NCI-H748 treated with DMSO at 0.1 percent for 48 hours (cell line): ENCODE measurements at places on chromosomes 1 and 21.

- no peak for DNase-seq
Observed at GRCh38 chr1:230639714-230640209, 2.5 kb upstream of the COG2 start.

DNA sequence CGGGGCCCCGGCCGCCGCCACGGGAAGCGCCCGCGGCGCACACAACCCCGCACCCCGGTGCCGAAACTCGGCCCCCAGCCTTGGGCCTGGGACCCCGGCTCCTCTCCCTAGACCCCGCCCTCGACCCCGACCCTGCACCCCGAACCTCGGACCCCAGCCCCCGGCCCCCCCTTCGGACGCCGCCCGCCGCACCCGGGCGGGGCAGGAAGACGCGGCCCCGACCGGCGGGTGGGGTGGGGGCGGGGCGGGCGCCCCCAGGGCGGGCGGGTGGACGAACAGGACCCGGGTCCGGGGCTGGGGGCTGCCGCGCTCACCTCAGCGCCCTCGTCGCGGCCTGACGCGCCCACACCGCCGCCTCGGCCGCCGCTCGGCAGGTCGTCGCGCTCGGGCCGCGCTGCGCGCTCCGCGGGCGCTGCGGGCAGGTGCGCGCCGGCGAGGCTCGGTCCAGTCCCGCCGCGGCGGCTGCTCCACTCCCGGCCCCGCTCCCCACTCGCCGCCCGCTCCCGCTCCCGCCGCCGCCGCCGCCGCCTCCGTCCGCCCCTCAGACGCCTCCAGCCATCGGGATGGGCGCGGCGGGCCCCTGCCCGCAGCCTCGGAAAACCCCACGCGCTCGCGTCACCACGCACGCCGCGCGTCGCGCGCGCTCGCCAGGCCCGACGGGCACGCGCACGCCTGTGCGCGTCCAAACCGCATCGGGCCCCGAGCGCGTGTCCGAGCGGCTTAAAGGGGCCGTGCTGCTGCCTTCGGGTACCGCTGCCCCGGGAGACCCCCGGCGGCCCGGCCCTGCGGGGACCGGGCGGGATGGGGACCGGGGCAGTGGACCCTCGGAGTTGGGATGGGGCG, at the start of gene GNB1:
TSS of gene GNB1 (minus strand) at position 582 of the 843 bp plus-strand sequence. CDS start 65,634 bp downstream, outside the sequence.
- DNase-seq: peak; percentile 19

DNA sequence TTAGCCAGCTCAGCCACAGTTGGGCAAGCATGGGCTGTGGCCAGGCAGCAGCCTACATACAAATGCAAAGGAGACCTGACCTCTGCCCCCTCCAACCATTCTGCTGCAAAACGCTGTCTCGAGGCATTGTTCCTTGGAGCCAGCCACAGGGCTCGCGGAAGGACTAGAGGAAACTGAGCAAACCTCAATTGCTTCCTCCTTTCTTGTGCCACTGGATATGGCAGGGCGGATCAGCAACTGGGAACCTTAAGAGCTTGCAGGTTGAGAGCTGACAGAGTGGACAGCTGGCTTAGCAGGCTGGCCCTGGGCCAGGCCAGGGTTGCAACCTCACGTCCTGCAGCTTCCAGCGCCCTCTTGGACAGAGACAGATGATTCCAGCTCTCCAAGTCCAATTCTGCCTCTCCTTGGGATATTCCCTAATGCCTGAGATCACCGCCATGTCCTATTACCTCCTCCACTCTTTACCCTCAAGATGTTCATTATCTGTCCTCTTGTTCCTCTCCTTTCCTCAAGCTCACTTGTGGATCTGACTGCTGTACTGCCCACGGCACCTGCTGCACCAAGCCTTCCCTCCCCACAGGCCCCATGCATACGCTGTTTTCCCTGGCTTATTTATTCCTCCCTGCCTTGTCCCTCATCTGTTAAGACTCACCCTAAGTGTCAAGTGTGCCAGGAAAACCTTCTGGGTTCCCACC, 67.5 kb downstream of the SDC3 start:
- no peak for DNase-seq

DNA sequence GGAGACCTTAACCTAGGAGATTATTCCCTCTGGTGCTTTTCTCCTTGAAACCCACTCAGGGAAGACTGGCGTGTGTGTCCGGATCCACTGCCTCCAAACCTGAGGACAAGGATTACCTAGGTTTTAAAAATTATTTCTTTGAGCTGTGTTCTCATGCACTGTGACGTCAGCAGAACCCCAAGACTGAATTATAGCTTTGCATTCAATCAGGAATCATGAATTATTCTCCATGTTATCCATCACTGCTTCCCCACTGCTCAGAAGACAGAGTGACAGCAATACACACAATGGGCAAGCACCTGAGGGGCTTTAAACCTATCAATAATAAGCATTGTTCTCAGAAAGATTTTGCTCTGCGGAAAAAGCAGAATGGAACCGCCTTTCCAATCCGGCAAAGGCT, 253.2 kb upstream of the FOXD3 start:
- DNase-seq: no peak

DNA sequence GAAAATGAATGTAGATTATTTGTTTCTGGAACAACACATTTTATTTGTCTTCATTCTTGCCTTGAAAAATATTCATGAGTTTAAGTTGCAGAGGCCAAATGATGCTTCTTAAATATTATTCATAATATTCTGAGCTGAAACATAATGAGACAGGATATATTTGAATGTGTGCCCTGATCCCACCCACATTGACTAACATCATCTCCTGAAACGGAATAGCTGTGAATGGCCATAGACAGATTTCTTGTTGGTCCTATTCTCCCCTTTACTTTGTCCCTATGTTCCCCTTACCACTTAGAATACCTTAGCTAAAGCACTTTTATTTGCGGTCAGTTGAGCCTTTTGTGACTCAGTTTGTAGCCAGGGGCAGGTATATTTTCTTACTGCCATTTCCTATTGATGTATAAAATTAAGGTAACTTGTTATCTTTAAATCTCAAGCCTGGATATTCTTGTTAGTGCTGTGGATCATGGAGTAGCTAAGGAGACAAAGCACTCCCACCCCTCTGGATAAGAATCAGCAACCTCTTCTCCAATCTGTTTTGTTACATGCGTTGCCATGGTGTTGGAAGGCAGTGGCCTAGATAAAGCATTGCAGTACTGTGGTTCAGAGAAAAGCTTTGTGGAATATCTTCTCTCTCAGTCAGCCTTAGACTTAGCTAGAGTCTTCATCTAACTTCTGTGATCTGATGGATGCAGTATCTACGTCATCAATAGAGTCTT, 478.5 kb upstream of the DEPDC1 start:
- DNase-seq: no peak

DNA sequence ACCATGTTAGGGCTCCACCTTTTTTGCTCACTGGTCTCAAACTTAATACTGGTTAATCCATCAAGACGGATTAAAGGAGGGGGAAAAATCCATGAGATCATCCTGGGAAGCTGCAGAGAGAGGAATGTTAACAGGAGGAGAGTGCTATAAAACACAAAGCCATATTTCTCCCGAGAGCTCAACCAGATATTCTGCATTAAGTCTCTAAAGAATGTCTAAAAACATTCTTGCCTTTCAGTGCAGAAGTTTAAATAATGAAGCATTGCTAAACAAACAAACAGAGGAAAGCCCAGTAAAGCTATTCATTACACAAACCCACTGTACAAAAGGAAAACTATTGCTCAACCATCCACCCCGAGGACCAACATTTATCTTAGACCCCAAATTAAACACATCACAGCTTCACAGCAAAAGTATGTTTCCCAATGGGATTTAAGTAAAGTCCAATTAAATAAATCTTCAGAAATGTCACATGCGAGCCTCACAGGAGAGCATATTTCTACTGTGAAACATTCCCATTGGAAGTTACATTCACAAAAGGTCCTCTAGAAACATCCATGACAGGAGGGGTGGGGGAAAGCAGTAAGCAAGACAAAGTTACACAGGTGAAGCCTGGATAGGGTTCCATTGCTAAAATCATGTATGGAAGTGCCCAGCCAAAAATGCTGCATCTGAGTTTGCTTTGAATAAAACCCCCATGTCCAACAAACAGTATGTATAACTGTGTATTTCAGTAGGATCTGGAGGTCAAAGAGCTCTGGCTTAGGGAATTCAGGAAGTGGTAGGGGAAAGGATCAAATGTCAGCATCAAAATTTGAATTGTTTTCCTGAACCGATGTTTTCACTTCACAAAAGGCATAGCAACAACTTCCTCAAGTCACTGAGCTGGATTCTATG, 23.3 kb downstream of the DUSP10 start:
- no peak for DNase-seq

GRCh38 chr1:246161626-246162025, 345.5 kb downstream of the SMYD3 start:
- no peak for DNase-seq

- no peak for DNase-seq
Observed at GRCh38 chr1:155485945-155486344, 76.7 kb downstream of the ASH1L start.

DNA sequence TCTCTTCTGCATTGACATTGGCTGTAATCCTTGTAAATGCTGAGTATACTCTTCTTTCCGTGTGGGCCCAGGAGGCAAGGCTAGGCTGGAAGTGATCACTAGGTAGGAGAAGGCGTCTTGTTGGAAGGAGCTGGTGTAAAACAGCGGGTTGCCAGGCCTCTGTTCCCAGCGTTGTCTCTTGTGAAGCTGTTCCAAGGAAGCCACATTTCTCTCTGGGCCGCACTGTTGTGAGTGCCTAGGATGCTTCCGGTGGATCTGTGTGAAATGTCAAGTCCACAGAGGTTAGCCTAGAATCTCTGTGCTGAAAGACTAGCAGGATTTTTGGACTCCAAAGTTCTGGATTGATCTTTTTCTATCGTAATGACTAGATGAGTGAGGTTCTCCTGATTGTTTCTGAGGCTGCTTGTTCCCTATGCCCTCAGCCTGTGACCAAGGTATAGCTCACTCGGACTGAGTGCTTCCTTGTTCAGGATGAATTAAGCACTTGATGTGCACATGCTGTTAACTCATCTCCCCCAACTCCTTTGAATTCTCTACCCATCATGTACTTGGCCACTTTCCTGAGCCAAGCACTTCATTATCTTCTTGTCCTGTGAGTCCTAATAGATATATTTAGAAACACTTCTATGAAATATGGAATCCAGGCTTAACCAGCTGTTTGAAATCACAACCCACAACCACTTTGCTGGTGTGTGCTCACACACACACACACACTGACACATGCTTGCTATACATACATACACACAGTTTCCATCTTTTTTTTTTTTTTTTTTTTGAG, 63.3 kb downstream of the PBX1 start:
- DNase-seq: no peak

- DNase-seq: no peak
Observed at GRCh38 chr1:212938846-212939245, 11.5 kb upstream of the VASH2 start.

GRCh38 chr1:155202731-155203515, 4.8 kb downstream of the THBS3 start:
- DNase-seq: no peak

DNA sequence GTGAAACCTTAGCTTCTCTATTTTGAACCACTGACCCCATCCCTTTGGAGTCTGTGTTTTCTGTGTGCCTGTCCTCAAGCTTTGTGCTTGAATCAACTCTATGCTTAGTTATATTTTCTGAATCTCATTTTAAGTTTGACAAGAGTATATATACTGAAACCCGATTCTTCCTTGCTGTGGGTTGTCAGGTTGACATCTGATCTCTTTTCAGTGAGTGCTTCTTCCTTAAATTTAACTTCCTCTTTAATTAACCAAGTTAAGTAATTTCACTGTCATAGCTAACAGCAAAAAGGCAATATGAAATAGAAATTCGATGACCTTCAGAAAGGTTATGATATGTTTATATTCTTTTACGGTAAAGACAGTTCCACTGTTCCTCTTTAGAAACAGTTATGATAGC, 69.4 kb downstream of the C1orf21 start:
- DNase-seq: no peak

DNA sequence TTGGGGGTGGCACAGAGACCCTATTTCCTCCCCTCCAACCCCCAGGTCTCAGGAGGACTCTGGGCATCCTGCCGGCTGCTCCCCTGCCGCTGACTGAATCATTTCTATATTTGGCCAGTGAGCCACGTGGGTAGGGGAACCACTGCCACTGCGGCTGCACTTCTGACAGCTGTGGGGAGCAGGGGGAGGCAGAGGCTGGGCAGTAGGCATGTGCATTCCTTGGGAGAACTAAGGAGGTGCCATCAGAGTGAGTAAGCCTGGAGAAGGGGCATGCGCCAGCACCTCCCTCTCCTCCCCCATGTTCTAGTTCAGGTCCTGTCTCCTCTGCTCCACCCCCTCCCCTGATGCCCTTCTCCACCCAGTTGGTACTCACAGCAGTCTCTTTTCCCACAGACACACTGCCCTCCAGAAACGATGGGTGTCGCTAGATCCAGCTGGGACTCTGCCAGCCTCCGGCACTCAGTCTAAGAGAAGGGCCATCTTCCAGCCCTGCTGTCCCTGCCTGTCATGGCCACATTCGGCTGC, 12.0 kb downstream of the PPFIA4 start:
- no peak for DNase-seq

GRCh38 chr1:151047591-151047924, at the start of gene C1orf56:
Gene C1orf56, plus strand, starts transcription at chr1:151047751. Its CDS starts 97 bp downstream, at chr1:151047848.
- peak; percentile 48 for DNase-seq

DNA sequence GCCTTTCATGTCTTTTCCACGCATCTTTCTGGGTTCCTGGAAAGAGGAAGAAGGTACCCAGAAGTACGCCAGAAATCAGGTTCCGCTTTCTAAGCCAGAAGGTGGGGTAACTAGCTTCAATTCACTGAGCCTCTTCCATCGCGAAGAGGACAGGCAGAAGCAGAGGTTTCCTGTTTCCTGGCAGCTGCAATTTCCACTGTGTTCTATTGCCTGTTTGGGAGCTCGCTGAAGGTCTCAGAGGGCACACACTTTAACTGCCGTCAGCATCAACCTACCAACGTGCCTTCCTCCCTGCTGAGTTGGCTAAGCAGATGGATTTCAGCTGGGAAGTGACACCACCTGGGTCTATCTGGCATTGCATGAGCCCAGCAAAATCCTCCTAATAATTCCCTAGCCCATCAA, 10.0 kb downstream of the NCF2 start:
- DNase-seq: no peak

DNA sequence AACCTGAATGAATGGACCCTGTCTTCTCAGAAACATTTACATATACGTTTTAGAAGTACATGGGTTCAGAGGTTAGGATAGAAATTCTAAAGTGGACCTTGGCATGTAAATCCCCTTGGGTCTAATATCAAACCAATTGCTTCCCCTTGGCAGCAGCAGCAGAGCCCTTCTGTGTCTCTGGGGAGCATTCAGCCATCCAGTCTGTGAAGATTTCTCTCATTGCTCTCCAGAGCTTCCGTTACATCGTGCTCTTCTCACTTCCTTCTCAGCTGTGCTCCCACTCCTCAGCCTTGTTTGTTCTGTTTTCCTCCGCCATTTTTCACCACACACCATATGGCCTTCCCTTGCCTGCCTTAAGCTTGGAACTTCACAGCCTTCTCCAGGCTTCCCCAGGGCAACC, 61.5 kb upstream of the ATP1B1 start:
- no peak for DNase-seq

DNA sequence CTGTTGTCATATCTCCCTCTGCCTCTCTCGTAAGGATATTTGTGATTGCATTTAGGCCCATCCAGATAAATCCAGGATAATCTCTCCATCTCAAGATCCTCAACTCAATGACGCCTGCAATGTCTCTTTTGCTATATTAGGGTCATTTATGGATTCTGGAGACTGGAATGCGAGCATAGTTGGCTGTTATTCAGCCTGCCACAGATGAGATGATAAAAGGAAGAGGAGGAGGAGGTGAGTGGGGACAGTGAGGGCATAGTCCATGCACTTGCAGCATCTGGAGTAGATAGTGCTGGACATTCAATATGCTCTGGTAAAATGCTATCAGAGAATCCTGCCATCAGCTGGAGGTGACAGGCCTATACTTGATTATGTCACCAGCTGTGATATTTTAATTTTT, 131.6 kb upstream of the CACNA1E start:
- no peak for DNase-seq

GRCh38 chr1:222736470-222736869, 532 bp upstream of the FAM177B start:
- DNase-seq: no peak
